ENCODE measurements at places on chromosomes 3 and 15. TPM values are rescaled to one million over a fixed set of nuclear protein-coding genes. Genes with fewer than 3 reads are reported as not detected.

Gene NRG4
- total RNA-seq = 1.8 TPM

Gene CCR2
- total RNA-seq = 0.23 TPM

Gene ACTRT3
- 9.2 TPM for total RNA-seq

Gene PCCB
- 57.7 TPM for total RNA-seq

Gene LRRC31
- not detected for total RNA-seq
